ENCODE measurements at places on chromosomes 2 and 18. TPM values are rescaled to one million over a fixed set of nuclear protein-coding genes. Genes with fewer than 3 reads are reported as not detected.

PDE11A gene
- 0.13 TPM for total RNA-seq

SCLY gene
- total RNA-seq = 53.4 TPM

PJVK gene
- 4.0 TPM for total RNA-seq

VAMP5 gene
- total RNA-seq = 0.59 TPM

CROCC2 gene
- not detected for total RNA-seq

DIPK1C gene
- total RNA-seq = not detected

IL1A gene
- total RNA-seq = 0.35 TPM

RGPD4 gene
- total RNA-seq = 0.07 TPM

KLHL14 gene
- total RNA-seq = 1.0 TPM

HJURP gene
- total RNA-seq = 49.7 TPM

WDR35 gene
- total RNA-seq = 16.2 TPM

BMP10 gene
- not detected for total RNA-seq

BOLL gene
- not detected for total RNA-seq

MOGAT1 gene
- total RNA-seq = not detected

SERPINE2 gene
- total RNA-seq = 36.1 TPM

MBD2 gene
- 34.0 TPM for total RNA-seq

PIEZO2 gene
- 3.9 TPM for total RNA-seq

TANC1 gene
- 2.5 TPM for total RNA-seq

CHRNA1 gene
- not detected for total RNA-seq

C2orf78 gene
- 0.09 TPM for total RNA-seq

KIF5C gene
- total RNA-seq = 52.9 TPM

SGO2 gene
- total RNA-seq = 27.0 TPM

DSG3 gene
- total RNA-seq = 0.04 TPM

COL3A1 gene
- not detected for total RNA-seq

MAPRE2 gene
- total RNA-seq = 29.4 TPM

RAPGEF4 gene
- 1.4 TPM for total RNA-seq

ZNF521 gene
- 3.3 TPM for total RNA-seq

PSTPIP2 gene
- 3.6 TPM for total RNA-seq

RTKN gene
- total RNA-seq = 87.1 TPM

IL1R1 gene
- total RNA-seq = 0.46 TPM

BABAM2 gene
- total RNA-seq = 25.9 TPM

IL36G gene
- not detected for total RNA-seq

ZNF2 gene
- total RNA-seq = 2.2 TPM

UGT1A3 gene
- not detected for total RNA-seq

LRRC30 gene
- not detected for total RNA-seq

TLX2 gene
- total RNA-seq = 0.20 TPM

IHH gene
- 0.11 TPM for total RNA-seq

RESP18 gene
- total RNA-seq = not detected

GRB14 gene
- 7.6 TPM for total RNA-seq
